Endothelial cell of umbilical vein (primary cell): ENCODE measurements at places on chromosomes 3 and 15. TPM values are rescaled to one million over a fixed set of nuclear protein-coding genes. Genes with fewer than 3 reads are reported as not detected.

IGDCC3 gene
- total RNA-seq: not detected in 2 replicates

IL12A gene
- 1.5 and 1.7 TPM in 2 replicates for total RNA-seq

TRAT1 gene
- not detected in 2 replicates for total RNA-seq

PP2D1 gene
- total RNA-seq: not detected in 2 replicates

FOXL2 gene
- 0.12 TPM in 1 of 2 replicates, not detected in the other for total RNA-seq

LZTFL1 gene
- total RNA-seq: 15.1 and 18.2 TPM in 2 replicates

DUOXA2 gene
- total RNA-seq: not detected in 2 replicates

GRAMD2A gene
- 0.23 and 0.29 TPM in 2 replicates for total RNA-seq

DNA sequence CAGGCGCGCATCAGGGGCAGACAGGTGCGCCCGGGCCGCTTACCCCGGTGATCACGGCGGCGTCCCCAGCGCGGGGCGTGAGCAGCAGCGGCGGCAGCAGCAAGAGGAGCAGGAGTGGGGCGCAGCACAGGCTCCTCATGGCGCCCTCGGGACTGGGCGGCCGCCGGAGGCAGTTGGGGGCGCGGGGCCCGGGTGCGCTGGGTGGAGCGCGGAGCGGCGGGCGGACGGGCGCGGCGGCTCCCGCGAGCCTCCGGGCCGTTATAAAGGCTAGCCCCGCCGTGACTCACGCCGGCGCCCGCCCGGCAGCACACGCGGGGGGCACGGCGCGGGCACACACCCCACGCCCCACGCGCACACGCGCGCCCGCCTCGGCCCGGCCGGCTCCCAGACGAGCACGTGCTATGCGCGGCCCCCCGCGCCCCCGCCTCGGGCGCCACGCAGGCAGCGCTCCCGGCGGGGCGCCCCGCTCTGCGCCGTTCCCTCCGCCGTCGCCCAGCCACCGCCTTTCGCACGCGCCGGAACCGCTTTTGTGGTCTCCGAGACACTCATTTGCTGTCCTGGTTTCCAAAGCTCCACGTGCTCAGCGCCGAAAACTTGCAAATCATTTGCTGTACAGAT, at the start of gene PROK2:
TSS of gene PROK2 (minus strand) at position 235 of the 618 bp plus-strand sequence. CDS start at position 139, 96 bp downstream.
- H3K4me1 ChIP-seq: no peaks in the 10 kb centered on the region
- no peak within 1 kb of the TSS for H3K4me3 ChIP-seq
- no peak within 1 kb of the TSS for H3K27ac ChIP-seq

GRCh38 chr3:68287101-68287500, 632.7 kb upstream of the SUCLG2 start:
- H3K4me1 ChIP-seq: no peaks in the 10 kb centered on the region
- H3K27ac ChIP-seq: no peak overlapping the region
- no peaks in the 10 kb centered on the region for H3K27me3 ChIP-seq
- H3K36me3 ChIP-seq: no peaks in the 10 kb centered on the region
- no peak overlapping the region for H3K4me3 ChIP-seq

DNA sequence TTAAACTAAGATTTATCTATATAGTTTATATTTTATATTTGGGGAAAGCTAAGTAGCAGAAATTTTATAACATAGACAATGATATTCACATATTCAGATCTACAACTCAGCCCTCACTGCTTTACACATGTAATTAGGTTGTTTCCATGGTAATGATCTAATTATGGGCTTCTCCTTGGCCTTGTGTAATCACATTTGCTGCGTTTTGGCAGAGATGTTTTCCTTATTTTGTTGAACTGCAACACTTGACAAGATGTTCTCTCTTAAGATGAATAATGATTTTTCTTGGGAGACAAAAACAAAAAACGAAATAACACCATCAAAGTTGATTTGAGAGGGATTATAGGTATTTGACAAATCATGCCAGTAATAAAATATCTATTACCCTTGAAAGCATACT, 635.6 kb upstream of the TBL1XR1 start:
- DNase-seq: no peak
- no peak overlapping the region for H3K27ac ChIP-seq
- no peak overlapping the region for H3K4me3 ChIP-seq
- H3K27me3 ChIP-seq: no peaks in the 10 kb centered on the region
- peaks cover 5% of the 10 kb centered on the region for H3K4me1 ChIP-seq
- H3K36me3 ChIP-seq: no peaks in the 10 kb centered on the region

- DNase-seq: no peak
- H3K27me3 ChIP-seq: no peaks in the 10 kb centered on the region
- no peak overlapping the region for H3K27ac ChIP-seq
- H3K4me3 ChIP-seq: no peak overlapping the region
These were observed 3.6 kb upstream of the PTPN23 start for GRCh38 chr3:47377186-47377585.

- H3K27ac ChIP-seq: no peak overlapping the region
- peaks cover 10% of the 10 kb centered on the region for H3K4me1 ChIP-seq
- no peaks in the 10 kb centered on the region for H3K36me3 ChIP-seq
- no peaks in the 10 kb centered on the region for H3K27me3 ChIP-seq
- DNase-seq: no peak
These were observed 31.7 kb downstream of the ATP2C1 start for GRCh38 chr3:130925628-130926027.
